Activated gamma-delta T cell treated with anti-CD3 and anti-CD28 coated beads, Interleukin-2, amount 50 U/mL, for 16 hours (primary cell): ENCODE measurements at places on chromosomes 1 and 21.

GRCh38 chr1:59705466-59706302 is 109.1 kb upstream of the HOOK1 start:
- no peak for DNase-seq

DNA sequence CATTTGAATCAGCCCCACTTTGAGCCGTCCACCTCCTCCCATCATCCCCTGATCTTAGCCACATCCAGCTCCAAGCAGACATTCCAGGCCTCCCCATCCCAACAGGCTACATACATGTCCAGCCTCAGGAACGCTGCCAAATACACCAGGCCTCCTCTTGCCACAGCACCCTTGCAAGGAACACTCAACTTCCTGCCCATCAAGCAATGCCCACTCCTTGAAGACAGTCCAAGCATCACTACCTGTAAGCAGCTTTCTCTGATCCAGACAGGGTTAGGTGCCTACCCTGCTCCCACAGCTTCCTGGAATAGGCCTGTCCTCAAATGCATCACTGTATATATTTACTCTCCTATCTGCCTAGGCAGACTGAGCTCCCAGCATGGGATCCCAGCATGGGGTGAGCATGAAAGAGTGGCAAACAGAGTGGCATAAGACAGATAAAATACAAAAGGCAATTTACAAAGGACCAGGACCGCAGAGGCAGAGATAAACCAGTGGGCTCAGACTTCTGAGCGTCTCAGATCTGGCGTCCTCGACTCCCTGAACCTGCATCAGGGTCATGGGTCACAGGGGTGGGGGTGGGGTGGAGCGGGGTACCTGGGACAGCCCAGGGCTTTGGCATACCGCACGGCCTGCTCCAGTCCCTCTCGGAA is 816 bp downstream of the HYI start:
- DNase-seq, result no peak

DNA sequence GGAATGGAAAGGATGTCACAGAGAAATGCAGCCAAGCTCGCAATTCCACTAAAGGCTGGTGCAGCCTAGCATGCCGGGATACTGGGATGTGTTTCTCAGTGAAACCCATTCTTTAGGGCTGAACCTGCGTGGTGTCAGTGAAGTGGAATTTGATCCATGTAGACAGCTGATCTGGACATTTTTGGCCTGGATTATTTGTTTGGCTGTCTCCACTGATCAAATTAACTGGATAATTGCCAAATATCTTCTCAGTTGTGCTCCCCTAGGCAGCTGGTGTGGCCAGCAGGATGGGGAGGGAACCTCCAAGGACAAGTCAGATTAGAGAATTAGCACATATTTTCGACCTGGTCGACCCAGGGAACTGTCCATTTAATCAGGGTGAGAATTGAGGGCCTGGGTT is 318.4 kb downstream of the RPS6KC1 start:
- no peak for DNase-seq

DNA sequence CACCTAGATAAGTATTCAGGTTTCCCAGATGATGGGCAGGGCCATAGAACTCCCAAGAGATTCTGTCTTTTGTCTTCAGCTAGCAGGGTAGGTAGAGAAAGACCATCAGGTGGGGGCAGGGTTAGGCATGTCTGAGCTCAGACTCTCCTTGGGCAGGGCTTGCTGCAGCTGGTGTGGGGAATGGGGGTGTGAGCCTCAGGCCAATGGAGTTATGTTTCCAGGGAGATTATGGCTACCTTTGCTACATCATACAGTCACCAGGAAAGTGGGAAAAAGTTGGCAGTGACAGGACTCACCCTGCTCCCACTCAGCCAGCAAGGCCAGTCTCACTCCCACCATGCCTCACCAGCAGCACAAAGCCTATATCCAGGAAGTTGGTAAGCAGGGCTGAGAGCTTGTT is 77.8 kb downstream of the DRAM2 start:
- no peak for DNase-seq

DNA sequence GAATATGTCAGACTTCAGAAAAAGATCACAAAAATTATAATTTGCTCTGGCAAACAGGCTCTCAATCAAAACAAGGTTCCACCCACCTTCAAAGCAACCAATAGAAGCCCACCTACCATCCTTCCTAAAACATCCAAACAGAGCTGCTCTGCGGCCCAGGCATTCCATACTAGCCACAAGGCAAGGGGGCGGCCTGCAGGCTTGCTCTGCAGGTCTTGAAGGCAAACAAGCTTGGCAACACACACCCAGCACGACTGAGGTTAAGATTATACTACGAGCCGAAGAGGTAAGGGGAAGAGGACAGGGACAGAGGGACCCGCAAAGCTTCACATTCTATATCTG is 207.3 kb downstream of the SLC45A1 start:
- DNase-seq, result no peak

GRCh38 chr1:205532996-205533735 is 28.7 kb downstream of the CDK18 start:
- DNase-seq, result no peak

DNA sequence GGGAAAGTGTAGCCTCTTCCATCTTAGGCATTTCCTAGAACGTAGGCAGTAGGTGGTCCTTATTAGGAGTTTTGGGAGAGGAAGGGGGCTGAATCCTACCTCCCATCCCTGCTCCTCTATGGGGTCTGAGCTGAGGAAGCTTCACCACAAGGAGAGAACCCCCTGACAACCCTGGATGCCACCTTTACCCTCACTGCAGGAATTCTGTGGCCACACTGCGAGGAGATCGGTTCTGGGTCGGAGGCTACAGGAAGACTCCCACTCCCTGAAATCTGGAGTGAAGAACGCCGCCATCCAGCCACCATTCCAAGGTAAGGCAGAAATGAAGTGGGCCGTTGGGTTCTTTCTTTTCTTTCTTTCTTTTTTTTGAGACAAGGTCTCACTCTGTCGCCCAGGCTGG is 1.5 kb downstream of the MX1 start:
- DNase-seq, result no peak

DNA sequence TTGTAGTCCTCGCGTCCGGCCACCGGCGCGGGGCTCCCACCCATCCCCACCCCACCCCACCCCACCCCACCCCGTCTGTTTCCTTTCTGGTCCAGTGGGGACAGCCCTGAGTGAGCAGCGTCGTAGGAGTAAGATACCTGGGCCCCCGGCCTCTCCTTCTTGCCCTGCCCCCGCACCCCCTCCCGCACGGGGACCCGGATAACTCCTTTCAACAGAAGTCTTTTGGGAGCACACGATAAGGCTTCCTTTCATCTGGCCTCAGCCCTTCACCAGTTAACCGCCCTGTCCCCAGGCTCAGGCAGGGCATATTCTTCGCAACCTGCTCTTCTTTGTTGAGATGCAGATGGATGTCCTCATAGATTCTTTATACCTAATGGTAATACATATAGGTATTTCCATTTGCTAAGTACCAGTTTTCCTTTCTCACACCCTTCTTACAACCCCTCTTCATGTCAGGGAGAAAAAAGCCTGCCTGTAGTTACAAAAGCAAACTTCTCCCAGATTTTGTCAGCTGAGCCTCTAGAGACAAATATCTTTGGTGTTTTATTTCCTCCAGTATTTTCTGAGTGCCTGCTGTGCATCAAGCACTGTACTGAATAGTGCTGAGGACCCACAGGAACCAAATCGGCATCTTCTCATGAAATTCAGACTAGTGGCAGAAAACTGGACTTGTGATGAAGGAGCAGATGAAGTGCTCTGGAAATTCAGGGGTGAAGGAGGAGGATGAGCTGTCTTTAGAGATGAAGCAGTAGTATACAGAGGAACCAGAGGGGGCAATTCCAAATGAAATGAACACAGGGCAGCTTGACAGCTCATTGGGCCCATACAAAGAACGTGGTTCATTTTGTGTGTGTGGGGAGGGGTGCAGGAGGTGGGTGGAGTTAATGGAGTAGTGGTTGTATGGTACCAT is 33.6 kb downstream of the SLC2A1 start:
- no peak for DNase-seq

- no peak for DNase-seq
Observed at GRCh38 chr1:19455353-19455752, 30.0 kb downstream of the CAPZB start.

DNA sequence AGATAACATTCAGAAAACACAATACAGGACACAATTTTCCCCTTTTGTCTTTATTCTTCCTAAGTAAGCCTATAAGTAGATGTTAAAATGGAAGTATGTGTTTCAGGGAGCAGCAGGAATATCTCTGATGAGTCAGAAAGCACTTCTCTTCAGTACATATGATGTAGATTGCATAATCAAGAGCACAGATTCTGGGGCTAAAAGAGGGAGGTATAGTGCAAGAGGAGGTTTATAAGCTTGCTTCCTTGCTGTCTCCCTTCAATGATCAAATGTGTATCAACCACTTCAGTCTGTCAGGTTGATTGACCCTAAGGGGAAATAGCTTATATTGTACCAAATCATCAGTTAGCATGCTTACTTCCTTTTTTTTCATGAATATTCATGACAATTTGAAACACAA is 822.8 kb downstream of the BRINP3 start:
- DNase-seq, result no peak

DNA sequence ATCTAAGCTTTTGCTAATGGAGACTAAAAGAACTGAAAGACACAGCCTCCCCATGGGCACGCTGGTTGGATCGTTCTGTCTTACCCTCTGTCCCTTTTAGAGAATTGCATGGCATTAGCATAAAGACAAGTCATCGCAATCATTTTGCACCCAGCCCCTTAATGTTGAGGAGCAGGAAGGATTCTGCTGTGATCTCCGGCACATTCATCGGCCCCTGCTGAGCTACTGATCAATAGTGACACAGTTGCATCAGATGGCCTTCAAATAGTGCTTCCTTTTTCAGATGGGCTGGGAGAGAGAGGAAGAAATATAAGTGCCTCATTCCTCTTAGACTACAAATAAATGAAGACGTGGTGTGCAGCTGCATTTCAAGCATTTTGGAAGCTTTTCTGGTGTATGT is 75.4 kb downstream of the NOS1AP start:
- no peak for DNase-seq

DNA sequence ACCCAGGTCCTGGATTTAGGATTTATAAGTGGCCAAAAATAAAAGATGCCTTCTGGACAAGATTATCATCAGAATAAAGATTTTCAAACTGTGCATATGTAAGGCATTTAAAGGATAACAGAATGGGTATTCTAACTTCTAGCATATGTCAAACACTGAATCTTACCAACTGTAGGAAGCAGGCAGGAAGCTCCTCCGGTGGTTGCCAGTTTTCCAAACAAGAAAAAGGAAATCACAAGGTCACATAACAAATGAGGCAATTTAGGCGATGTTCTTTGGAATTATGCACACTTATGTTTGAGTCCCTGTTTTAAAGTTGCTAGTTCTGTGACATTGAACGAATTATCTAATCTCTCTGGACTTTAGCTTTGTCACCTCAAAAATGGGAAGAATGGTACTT is 48.9 kb downstream of the ATP6V1G3 start:
- no peak for DNase-seq

DNA sequence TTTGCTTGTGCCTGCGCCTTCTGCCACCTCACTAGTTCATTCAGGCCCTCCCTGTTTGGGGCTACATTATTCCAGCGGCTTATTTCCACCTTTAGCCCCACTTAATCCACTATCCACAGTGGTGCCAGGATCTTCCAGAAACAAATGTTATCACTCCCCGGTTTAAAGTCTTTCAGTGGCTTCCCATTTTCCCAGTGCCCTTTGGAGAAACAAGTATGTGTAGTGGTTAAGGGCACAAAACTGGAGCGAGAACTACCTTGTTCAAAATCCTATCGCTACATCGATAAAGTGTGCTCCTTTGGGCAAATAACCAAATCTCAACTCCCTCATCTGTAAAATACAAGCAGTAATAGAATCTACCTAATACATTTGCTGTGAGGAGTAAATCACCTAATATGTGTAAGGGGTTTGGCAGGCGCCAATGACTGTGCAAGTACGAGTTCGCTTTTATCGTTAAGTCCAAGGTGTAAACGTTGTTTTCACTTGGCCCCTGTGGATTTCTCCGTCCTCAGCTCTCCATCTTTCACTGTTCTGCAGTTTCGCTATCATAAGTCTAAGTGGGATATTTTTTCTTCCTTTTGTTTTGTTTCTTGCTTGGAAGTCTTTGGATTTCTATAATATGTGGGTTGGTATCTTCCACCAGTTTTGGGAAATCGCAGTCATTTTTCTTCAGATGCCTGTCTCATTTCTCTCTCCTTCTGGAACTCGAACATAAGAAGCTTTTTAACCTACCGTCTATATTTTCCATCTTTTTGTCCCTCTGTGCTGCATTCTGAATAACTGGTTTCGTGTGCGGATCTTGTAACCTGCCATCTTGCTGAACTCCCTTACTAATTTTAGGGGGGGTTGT is 844 bp upstream of the MEAF6 start:
- no peak for DNase-seq

DNA sequence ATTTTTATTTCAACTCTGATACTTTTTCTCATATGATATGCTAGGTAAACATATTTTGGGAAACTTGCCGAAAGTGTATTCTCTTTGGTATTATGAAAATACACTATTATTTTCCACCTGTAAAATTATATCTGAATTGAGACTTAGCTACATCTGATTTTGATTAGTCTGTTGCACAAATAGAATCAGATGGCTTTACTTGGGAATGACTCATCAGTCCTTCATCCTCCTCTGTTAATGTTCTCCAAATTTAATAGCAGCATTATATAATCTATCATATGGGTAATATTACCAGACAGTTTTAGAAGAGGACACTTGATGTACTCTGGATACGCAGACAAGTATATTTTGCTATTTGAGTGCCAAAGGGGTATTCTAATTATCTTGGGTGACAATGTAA is 245.3 kb downstream of the CTH start:
- no peak for DNase-seq

DNA sequence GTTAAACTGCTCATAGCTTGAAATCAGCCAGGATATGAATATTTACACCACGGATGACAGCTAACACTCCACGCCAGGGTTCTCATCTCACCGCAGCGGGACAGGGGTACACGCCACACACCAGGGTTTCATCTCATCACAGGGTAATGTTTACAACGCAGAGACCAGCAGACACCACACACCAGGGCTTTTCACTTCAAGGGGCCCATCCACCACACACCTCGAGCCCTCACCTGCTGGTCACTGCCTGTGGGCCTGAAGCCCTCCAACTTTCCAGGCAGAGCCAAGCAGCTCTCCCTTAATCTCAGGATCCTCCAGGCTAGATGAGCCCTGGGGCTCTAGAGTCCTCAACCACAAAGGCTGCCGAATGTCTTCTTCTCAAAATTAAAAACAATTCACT is 1.3 kb upstream of the KRTAP10-12 start:
- no peak for DNase-seq

DNA sequence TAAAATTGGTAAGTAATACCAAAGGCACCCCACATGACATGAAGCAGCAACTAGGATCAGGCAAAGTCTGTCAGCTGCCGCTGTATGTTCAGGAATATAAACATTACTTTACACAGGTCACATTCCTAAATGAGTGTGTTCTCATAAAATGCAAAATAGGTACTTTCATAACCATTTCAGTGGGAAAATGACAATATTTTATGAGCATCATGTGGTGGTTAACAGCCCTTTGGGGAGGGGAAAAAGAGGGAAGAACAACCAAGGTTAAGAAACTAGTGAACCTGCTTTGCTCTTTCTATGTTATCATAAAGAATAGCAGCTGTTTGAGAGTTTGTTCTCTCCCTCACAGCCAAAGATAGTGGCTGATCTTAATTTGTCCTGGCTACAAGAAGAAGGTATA is 105.4 kb upstream of the LBR start:
- no peak for DNase-seq
